ENCODE measurements at places on chromosomes 16 and 17.
A peak's percentile ranks its signal among the peaks of the same experiment; 100 is the strongest.

DNA sequence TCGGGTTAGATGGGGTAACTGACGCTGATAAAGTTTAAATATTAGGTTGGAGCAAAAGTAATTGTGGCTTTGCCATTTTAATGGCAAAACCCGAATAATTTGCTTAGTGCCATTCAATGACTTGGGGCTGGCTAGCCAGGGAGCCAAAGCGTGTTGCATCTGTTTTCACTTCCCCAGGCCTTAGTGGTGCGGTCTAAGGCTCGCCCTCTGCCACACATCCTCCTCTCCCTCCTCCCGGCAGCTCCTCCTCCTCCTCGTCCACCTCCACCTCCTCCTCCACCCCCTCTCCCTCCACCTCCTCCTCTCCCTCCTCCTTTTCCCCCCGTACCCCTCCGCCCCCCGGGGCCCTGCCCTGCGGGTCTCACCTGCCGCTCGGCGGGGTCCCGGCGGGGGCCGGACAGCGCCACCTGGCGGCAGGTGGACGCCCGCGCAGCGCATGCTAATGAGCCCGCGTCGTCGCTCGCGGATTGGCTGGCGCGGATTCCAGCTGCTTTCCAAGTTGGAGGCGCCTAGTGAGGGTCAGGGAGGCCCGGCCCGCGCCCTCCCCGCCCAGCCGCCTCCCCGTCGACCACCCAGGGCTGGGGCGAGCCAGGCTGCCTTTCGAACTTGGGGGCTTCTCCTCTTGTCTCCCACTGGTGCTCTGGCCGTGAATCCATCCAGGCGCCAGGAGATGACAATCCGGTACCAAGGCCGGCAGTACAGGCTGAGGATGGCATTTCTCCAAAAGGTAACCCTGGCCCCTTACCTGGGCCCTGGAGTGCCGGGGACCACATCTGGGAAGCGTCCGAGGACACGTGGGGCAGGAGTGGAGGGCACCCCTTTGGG, 36.6 kb upstream of the RGS9 start:
- peak; percentile 86 for DNase-seq

GRCh38 chr17:77915594-77916021, 42.9 kb upstream of the TNRC6C start:
- no peak for DNase-seq

DNA sequence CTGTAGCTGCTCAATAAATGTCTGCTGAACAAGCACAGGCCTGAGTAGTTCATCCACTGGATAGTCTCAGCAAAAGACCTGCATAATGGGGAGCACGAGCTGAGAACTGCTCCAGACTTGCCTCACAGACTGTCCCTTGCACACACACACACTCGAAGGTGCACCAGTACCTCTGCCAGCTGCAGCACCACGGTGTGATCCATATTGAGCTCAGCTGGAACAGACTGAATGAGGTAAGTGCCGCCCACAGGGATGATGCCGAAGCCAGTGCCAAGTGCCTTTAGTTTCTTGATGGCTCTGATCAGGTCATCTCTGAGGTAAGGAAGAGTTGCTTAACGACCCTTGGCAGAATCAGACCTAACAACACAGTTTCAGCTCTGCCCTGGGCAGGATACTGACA, 11.6 kb downstream of the SNF8 start:
- no peak for DNase-seq

GRCh38 chr16:58047557-58048348, 22.2 kb downstream of the MMP15 start:
- DNase-seq: no peak

DNA sequence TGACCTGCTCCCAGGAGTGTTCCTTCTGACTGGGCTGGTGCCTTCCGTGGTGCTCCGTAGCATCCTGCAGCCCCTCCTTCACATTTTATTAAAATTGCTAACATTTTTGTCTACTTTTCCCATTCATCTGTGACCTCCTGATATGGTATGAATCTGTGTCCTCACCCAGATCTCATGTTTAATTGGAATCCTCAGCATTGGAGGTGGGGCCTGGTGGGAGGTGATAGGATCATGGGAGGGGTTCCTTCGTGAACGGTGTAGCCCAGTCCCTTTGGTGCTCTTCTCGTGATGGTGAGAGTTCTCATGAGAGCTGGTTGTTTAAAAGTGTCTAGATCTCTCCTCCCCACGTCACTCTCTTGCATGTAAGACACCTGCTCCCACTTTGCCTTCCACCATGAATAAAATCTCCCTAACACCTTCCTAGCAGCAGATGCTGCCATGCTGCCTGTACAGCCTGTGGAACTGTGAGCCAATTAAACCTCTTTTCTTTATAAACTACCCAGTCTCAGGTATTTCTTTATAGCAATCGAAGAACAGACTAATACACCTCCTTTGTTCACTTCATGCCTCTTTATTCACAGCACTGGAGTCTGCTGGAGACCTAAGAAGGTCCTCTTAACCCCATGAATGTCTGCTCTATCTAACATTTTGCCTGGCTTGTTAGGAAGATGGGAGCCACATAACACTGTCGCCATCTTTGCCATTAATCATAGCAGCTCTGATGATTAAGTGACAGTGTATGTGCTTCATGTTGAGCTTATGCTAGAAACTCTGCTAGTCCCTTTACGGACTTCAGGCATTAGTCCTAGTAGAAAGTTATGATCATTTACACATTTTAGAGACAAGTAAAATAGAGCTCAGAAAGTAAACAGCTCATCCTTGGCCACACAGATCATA, 377.7 kb upstream of the MAF start:
- DNase-seq: no peak

DNA sequence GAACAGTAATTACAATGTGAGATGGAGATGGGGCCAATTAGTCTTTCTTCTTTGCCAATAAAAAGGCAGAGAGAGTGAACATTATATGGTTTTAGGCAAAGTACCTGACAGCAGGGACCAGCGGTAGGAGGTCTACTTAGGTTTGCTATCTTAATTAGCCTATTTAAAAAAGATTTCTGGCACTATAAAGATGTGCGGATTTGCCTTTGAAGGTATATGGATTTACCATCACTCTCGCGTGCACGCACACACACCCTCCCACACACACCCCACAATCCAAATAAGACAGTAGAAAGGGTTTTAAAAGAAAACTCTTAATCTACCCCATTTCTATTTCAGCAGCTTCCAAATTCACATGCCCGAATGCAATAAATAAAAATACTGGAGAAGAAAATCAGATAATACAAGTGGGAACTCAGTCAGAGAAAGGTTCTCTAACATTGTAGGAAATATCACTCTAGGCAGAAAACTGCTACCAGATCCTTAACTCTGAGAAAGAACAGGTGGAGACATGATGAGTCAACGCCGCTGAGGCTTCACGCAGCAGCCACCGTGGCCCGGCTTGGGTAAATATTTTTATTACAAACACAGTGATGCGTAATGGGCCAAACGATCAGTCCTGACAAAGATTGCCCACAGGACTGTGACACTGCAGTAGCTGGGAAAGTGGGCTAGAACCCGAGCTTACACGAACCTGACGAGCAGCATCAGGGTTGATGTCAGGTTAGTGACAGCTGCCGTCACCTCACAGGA, 66.6 kb upstream of the AXIN2 start:
- no peak for DNase-seq

DNA sequence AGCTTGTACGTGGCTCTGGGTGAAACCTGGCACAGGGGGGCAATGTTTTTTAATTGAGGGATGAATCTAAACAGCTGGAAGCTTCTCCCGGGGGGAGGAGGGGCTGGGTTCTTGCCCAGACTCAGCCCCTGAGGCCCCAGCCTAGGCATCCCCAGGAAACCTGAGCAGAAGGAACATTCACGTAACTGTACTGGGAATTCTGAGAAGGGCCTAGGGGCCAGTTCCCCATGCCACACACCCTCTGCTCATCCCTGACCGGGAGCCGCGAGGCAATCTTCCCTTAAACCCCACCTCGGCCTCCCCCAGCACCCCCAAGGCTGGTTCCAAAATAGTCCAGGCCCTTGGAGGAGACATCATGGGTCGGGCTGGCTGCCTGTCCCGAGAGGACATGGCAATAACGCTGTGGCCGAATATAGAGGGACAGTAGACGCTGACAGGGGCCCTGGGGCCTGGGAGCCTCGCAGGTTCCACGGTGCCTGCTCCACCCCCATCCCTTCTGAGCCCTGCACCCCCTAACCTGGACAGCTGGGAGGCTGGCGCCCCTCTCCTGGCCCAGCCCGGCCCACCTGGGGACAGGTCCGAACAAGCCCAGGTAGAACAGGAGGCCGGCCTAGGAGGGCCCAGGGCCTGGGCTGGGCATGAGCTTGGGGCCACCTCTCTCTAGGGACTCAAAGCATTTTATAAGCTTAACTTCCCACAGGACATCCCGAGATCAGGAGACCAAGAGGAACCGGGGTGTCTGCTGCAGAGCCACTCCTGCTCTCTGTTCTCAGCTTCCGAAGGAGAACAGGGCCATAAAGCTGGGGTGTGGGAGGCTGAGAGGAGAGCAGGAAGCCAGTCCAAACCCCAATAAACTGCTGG, 83.2 kb upstream of the TOB1 start:
- DNase-seq: peak; percentile 47

DNA sequence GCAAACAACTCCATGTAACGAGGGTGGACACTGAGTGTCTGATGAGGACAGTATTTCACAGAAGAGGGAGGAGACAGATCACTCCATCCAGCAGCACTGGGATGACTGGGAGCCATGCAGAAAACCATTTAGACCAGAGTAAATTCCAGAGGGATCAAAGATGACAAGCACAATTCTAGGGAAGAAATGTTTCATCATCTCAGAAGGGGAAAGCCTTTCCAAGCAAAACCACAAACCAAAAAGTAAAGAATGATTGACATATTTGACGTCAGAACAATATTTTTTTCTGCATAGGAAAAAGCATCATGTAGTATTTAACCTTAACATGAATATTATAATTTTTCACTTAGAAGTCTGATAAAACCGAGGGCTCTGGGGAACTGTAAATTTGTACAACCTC, 4.8 kb downstream of the DNASE1 start:
- DNase-seq: no peak
